ENCODE measurements at places on chromosomes 16 and 17.

- no peak for DNase-seq
These were observed 204.3 kb downstream of the RAB11FIP4 start for GRCh38 chr17:31595666-31596381.

DNA sequence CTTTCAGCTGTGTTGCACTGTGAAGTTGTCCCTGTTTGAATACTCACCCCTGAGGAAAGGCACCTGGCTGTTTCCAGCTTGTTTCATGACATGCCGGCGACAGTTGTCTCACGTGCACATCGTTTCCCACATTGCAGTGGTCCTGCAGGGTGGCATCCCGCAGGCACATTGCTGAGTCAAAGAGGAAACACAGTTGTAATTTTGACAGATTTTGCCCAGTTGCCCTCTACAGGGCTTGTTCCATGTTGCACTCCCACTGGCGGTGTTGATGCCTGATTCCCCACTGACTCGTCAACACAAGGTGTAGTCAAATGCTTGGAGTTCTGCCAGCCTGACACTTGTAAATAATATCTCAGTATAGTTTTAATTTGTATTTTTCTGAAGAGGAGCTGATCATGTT, 23.8 kb downstream of the EPN2 start:
- DNase-seq = no peak

DNA sequence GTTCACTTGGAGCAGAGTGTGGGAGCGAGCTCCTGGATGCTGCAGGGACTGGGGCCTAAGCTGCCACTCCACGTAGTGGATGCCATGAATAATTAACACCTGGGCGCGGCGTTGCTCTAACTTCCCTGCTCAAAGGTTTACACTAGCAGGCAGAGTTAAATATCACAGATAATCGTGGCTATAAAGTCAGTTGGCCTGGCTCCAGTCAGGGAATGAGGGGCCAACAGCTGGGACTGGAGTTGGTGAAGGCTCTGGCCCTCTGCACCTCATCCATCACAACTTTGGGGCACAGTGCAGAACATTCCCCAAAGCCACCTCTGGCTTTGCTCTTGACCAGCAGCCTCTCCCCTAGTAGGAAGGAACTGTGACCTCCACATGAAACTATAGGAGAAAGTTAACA, 10.9 kb downstream of the HOXB4 start:
- DNase-seq = no peak

DNA sequence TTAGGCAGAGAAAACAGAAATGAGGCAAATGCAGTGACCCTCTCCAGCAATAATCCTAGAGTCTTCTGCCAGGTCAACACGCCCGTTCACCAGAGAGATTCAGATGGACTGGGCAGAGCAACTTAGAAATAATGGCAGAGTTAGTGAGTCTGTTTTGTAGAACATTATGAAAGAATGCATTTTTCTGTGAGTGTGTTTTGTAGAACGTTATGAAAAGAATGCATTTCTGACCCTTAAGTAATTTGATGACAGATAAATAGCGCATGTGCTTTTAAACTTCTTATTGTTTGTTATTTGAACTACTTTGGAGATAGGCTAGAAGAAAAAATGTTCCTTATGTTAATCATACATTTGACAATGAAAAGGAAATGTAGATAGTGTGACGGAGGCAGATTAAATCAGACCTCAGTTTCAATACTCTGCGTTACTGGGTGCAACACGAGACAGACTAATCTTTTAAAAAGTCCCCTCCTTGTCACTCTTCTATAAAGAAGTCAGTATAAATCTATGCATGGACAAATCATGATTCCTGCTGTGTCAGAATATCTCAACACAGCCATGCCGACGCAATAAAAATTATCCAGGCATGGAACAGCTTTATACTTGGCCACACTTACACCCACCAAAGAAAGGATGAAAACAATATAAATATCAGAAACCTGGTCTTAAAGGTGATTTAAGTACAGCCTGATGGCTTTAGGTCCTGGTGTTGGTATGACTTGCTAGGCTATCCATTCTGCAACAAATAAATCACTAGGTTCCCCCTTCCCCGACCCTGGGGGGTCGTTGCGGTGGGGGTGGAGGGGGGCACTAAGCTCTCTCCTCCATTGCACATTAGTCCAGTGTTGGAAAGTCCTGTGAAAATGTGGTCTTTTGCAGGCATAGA, 47.8 kb downstream of the MARCHF10 start:
- DNase-seq = no peak

GRCh38 chr17:39769974-39770587, 32.3 kb downstream of the GRB7 start:
- peak; percentile 41 for DNase-seq

DNA sequence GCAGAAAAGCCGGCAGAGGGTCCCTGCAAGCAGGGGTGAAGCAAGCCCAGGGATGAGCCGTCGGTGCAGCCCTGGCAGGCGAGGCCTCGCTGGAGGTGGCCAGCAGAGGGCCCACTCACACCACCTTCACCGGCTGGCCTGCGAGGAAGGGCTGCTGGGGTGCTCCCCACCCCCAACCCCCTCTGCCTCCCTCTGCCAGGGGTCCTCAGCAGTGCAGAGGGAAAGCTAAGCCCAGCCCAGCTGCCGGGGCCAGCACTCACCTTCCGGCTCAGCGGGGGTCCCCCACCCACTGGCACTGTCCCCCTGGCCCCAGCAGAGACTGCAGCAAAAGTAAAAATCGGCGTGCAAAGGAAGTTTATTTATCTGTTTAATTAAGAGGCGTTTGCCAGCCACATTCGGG, 113.4 kb downstream of the ENGASE start:
- no peak for DNase-seq

- DNase-seq = no peak
These were observed 122.6 kb downstream of the AXIN2 start for GRCh38 chr17:65438708-65439294.

DNA sequence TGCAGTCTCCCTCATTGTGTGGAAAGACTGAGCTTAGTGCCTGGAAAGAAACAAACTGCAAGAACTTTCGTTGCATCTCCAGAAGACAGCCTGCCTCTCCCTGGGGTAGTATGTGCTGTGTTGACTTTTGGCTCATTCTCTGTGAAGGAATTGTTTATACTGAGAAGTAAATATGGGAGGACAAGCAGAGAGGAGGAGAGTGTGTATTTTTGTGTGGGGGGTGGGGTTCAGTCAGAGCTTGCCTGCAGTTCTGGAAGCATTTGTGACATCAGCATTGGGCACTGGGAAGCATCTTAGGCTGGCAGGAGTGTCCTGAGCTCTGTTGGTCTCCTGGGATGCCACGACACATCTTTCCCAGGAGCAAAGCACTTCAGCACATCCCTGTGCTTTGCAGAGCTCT, 147.9 kb downstream of the HS3ST3B1 start:
- no peak for DNase-seq

Measured in activated CD8-positive, alpha-beta memory T cell treated with anti-CD3 and anti-CD28 coated beads for 48 hours (primary cell).